ENCODE measurements at places on chromosomes 4 and X.

DNA sequence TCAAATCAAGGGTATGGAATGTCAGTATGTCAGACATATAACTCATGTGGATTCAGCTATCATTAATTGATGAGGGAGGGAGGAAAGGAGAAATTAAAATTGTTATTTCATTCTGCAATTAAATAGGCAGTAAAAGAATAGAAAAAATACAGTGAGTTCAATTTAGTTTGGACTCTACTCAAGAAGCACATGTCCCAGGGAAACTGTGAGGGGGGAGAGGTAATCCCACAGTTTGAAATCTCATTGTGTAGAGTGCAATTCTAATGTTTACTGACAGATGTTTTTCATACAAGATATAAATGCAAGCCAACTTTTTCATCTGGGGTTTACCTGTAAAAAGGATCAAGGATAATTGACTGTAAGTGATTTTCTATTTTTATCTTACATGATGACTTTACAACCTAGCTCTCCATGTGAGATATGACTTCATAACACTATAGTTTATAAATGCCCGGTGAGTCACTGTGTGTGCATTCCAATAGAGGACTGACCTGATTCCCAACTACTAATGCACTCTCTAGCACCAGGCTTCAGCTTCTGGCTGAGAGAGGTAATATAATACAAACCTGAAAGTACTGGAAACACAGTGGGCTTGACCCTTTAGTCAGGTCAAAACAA, 35.2 kb upstream of the SCD5 start:
- no peak for DNase-seq

DNA sequence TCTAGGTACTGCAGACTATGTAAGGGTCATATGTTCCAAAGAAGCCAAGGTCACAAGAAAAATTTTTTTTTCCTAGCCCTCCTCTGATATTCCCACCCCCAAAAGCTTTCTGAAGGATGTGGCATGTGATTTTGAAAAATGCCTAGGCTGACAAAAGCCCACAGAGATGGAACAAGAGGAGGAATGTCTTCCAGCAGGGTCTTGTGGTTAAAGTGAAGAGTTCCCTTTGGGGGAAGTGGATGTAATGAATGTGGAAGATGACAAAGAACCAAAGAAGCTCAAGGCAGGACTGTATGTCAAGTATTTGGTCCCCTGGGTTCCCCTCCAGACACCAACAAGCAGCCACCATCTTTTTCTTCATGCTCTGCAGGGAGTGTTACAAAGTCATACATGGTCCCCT, 268.8 kb downstream of the BCOR start:
- no peak for DNase-seq

GRCh38 chr4:156870131-156870530, 101.5 kb downstream of the PDGFC start:
- DNase-seq = no peak

DNA sequence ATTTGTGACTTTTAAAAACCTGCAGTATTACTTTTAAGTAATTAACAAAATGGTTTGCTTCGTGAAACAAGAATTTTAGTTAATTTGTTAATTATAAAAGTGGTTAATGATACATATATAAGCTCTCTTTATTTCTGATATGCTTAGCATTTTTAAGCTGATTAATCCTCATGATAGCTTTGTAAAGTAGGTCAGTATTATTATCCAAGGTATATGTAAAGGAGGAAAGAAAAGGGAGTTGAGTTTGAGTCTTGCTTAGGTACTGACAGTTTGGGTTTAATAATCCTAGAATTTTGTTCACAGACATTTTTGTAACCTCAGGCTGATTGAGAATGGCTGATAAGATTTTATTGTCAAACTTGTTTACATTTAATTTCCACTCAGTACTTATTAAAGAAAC, 21.8 kb downstream of the HERC3 start:
- DNase-seq = no peak

GRCh38 chrX:84168095-84168494, 19.9 kb downstream of the RPS6KA6 start:
- no peak for DNase-seq

GRCh38 chr4:103156106-103156505, 42.0 kb downstream of the CENPE start:
- no peak for DNase-seq

- peak; percentile 37 for DNase-seq
These were observed 98.3 kb downstream of the DCLK2 start for GRCh38 chr4:150176547-150176946.

- DNase-seq = no peak
These were observed 36.4 kb upstream of the ANKRD50 start for GRCh38 chr4:124748965-124749364.

- DNase-seq = peak; percentile 3
These were observed 426.8 kb upstream of the CNKSR2 start for GRCh38 chrX:20947411-20947912.

DNA sequence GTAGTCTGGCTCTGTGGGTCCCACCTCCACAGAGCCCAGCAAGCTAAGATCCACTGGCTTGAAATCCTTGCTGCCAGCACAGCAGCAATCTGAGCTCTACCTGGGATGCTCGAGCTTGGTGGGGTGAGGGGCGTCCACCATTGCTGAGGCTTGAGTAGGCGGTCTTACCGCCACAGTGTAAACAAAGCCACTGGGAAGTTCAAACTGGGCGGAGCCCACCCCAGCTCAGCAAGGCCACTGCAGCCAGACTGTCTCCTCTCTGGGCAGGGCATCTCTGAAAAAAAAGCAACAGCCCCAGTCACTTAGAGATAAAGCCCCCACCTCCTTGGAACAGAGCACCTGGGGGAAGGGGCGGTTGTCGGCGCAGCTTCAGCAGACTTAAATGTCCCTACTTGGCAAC, 243.2 kb upstream of the POF1B start:
- no peak for DNase-seq

DNA sequence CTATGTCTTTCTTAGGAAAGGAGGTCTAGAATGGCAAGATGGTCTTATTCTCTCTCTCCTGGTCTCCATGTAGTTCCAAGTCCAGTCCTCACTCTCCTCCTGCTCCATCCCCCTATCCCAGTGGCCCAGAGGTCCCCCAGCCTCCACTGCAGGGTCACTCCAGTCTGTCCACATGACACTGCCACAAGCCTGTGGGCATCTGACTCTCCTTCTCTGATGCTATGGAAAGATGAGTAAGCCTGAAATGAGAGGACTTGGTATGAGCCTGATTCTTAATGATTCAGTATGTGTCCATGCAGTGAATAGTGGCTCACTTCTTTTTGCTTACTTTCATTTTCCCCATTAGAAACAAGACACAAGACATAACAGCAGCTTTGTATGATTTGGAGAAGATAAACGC, 516.8 kb upstream of the ADGRL3 start:
- DNase-seq = no peak

GRCh38 chr4:38106311-38106710, 146.1 kb downstream of the PTTG2 start:
- no peak for DNase-seq

DNA sequence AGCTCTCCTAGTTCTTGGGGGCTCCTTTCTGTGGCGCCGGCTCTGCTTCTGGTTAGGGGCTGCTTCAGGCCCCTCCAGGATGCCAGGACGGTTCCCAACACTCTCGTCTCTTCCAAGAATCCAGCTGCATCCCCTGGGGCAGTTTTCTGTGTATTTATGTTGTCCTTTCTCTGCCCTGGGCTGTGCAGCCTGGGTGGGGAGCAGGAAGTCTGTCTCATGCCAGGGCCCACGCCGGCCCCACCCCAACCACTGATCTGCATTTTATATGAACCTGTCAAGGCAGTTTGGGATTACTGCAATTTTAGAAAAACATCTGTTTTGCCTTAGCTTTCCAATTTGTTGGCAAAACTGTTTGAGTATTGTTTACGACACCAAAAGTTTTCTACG, 14.6 kb downstream of the CTBP1 start:
- no peak for DNase-seq

DNA sequence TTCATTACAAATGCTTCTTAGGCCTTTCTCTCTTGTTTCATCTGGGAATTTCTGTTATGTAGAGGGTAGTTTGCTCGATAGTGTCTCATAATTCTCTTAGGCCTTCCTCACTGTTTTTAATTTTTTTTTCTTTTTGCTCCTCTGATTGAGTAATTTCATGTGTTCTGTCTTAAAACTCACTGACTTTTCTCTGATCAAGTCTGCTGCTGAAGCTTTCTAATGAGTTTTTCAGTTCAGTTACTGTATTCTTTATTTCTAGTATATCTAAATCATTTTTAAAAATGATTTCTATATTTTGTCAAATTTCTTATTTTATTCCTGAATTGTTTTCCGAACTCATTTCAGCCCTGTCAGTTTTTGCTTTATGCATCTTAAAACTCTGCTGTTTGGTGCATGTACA, 228.0 kb downstream of the MID1IP1 start:
- DNase-seq = no peak

DNA sequence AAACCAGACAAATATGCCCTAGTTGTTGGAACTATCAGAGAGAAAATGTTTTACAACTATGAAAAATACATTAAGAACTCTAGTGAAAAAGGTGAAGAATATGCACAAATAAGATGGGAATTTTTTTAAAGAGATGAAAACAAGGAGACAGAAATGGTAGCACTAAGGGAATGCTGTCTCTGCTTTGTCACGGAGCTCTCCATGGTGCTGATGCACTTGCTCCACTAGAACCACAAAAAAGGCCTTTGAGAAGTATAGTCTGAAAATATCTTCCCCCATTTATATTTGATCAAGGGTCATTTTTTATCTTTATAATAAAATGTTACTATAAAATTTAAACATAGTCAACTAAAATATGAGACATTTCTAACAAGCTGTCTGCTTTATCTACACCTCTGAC, 1655.5 kb upstream of the AGA start:
- DNase-seq = peak; percentile 4

DNA sequence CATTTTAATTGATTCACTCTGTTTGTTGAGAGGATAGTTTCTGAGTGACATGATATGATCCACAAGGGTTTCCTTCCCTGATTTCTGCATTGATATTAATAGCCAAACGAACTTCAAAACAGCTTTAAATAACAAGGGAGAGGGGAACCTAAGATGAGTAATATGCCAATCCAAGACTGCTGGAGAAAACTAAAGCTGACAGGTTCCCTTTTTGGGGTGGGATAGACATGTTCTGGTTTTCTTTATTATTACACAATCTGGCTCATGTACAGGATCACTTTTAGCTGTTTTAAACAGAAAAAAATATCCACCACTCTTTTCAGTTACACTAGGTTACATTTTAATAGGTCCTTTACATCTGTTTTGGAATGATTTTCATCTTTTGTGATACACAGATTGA, 182.2 kb downstream of the AR start:
- DNase-seq = no peak

DNA sequence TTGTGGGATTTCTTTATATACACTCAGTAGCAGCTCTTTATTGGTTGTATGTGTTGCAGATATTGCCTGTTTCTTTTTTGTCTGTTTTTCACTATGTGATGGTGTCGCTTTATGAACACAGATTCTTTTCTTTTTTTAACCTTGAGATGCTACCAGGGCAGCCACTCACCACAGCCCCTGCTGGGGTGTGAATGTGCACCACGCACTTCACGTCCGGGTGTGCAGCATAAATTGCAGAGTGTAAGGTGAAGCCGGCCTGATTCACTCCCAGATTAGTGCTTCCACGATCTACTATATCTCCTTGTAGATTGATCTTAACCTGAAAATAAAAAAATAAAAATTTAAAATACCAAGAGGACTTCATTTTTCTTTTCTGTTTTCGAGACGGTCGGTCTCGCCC, 71.4 kb downstream of the FAM193A start:
- DNase-seq = no peak

- no peak for DNase-seq
These were observed 756.3 kb downstream of the CCSER1 start for GRCh38 chr4:90883519-90883918.

DNA sequence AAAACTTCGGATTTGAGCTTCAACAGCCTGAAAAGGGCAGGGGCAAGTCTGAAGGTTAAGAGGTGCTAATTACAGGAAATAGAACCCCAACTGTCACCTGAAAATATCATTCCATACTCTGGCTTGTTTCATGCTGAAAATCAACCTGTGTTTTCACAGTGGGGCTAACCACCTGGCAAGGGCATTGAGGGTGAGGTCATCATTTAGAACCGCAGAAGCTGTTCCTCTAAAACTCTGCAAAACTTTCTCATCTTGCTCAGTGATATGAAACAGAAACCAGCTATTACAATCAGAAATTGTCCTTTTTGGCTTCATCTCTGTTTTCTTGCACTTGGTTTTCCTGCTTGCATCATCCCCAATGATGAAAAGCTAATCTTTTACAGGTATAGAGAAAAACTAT, 247.6 kb downstream of the DCLK2 start:
- no peak for DNase-seq

DNA sequence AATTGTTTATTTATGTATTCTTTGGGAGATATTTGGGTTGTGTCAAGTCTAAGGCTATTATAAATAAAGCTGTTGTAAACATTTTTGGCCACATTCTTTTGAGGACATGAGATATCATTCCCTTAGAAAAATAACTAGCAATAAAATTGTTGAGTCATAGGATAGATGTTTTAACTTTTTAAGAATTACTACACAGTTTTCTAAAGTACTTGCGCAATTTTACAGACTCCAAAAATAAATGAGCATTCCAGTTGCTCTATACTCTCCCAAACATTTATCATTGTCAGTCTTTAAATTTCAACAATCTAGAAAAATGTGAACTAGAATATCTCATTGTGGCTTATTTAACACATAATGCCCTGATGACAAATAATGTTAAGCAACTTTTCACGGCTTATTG, 189.1 kb upstream of the ADGRL3 start:
- DNase-seq = no peak

GRCh38 chrX:70444946-70445656, 466 bp downstream of the DLG3 start:
- DNase-seq = no peak

All from retina (tissue), 1 donor.